Stimulated activated CD8-positive, alpha-beta memory T cell treated with anti-CD3 and anti-CD28 coated beads, Interleukin-12 subunit alpha, Interleukin-12 subunit beta, amount 100 ng/mL, for 1 hour (primary cell): ENCODE measurements at places on chromosomes 6 and 20.
A peak's percentile ranks its signal among the peaks of the same experiment; 100 is the strongest.

- DNase-seq, result no peak
Measured at GRCh38 chr20:35952480-35953386, 1.6 kb downstream of the SCAND1 start.

GRCh38 chr6:22466665-22467245 lies 102.6 kb upstream of the HDGFL1 start:
- DNase-seq, result no peak

GRCh38 chr6:102114402-102114801 lies 720.9 kb downstream of the GRIK2 start:
- no peak for DNase-seq

GRCh38 chr6:117547688-117548621 lies 54.4 kb downstream of the GOPC start:
- DNase-seq, result peak; percentile 6

DNA sequence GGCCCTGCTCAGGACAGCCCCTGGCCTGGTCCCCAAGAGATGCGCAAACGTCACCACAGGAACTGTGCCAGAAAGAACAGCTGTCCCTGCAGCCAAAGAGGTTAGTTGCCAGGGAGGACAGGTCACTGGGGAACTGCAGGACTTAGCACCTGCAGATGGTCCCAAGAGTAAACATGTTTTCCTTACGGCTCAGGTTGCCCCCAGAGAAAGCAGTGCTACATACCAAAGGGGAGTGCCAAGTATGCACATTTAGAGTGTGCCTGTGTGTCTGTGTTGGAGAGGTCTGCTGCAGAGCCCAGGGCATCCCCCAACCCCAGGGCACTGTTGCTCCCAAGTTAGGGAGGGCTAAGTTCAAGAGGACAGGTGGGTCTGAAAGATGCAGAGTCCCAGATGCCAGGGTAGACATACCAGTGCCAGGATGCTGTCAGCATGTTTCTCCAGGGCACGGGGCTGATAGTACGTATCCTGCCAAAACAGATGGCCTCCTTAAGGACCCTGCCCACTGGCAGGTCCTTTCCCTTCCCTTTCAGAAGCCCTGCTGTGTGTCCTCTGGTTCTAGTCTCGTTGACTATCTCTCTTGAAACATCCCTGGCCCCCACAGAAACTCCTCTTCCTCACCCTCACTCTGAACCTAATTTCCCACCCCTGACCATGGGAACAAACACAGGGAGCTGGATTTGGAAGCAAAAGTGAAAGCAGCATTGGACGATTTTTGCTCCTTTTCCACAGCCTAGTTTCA lies 1.3 kb downstream of the ABHD16A start:
- no peak for DNase-seq

GRCh38 chr6:137723273-137724017 lies 143.6 kb upstream of the TNFAIP3 start:
- no peak for DNase-seq

GRCh38 chr6:134152767-134153485 lies 100.5 kb upstream of the SLC2A12 start:
- no peak for DNase-seq

DNA sequence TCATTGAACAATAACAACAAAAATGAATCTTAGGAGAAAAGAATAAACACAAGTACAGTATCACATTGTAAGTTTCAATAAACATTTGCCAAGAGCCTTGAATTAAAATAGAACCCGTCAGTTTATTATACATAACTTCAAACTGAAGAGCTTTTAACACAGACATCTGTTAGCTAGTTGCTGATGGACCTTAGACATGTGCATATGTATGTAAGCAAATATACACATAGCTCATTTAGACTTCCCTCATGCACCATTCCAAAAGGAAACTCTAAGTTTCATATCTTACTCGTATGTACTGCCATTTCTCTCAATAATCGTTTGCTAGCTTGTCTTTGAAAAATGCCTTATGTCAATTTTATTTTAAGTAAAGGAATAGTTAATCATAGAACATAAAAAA lies 235.0 kb downstream of the TENT5A start:
- DNase-seq, result no peak

DNA sequence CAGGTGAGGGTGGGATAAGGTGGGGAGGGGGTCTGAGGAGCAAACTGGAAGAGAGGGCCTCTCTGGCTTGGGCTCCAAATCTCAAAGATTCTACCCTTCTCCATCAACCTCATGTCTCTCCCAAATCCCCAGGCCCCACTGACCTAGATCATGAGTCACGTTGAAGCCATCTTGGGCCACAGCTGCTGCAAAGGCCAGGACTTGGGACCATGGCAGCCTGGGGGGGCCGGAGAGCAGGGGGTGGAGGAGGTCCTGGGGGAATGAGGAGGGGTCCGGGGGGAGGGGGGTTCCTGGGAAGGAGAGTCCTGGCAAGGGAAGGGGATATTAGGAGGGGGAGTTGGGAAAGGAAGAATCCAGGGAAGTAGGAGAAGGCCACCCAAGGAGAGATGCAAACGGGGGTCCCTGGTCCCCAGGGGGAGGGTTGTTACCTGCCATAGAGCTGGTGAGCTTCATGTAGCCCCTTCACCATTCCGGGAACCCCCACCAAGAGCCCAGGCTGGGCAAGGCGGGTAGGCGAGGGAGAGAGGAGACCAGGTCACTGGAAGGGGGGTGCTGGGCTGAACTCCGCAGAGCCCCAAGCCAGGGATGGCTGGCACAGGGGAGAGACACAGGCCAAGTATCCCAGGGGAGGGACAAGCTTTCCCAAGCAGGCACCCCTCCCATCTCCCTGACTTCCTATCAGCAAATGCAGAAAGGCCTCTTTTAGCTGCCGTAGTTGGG lies 12.7 kb downstream of the GGT7 start:
- DNase-seq, result no peak

- no peak for DNase-seq
Measured at GRCh38 chr20:15654208-15654649, 919.0 kb downstream of the KIF16B start.

- no peak for DNase-seq
Measured at GRCh38 chr20:19973961-19974629, 43.1 kb upstream of the NAA20 start.

- no peak for DNase-seq
Measured at GRCh38 chr6:34324738-34325444, 67.6 kb downstream of the NUDT3 start.

DNA sequence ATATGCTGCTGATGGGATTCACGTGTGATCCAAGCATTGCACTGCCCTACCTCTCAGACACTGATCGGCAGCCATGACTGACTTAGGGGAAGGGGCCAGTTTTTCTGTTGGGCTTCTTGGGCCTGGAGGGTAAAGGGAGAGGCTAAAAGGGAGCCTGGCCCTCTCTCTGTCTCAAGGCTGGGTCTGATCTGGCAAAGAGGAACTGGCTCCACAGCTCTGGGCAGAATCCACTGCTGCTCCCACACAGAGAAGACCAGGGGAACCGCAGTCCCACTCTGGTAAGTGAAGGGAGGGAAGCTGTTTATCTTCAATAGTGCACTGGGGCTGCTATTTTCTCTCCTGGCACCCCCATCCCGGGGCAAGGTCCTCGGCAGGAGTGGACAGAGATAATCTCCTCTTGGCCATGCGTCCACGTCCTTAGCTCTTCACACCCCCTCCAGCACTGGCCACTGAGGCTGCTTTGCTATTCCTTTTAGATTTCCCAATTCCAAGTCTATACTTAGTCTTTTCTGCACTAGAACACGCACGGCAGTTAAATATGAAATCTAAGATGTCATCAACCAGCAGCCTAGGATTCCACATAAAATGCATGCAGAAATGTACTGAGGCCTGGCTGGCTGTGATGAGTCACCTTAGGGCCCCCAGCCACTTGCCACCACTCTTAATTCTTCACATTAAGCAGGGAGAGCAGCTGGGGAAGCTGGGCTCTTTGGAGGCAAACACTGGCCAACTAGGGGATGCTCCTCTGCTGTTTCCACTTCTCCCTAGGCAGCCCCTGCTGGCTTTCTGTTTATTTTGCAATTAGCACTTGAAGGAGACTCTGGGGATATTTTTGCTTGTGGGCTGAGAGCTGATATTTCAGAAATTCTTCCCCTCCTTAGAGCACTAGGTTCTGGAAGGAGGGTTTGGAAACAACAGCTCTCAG lies 87.8 kb upstream of the ARMC2 start:
- DNase-seq, result no peak

GRCh38 chr6:101818051-101818450 lies 424.5 kb downstream of the GRIK2 start:
- DNase-seq, result no peak

DNA sequence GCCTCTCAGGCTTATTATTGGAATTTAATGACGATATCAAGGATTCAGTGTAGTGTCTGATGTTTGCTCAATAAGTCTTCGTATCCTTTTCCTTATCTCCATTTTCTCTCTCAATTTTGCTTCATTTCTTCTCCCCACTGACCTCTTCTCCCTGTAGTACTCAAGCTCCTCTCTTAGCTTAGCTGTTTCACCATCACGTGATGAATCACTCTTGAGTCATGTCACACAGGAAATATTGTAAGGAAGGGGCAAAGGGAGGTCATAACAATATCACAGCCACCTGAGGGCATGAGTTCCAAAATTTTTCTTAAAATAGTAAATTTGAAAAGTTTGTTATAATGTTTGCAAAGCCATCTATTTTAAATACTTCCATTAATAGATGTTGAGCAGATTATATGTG lies 392.2 kb upstream of the MARCKS start:
- no peak for DNase-seq

- DNase-seq, result no peak
Measured at GRCh38 chr6:80234401-80234800, 127.9 kb downstream of the BCKDHB start.

GRCh38 chr6:146269482-146269881 lies 240.6 kb downstream of the GRM1 start:
- no peak for DNase-seq

DNA sequence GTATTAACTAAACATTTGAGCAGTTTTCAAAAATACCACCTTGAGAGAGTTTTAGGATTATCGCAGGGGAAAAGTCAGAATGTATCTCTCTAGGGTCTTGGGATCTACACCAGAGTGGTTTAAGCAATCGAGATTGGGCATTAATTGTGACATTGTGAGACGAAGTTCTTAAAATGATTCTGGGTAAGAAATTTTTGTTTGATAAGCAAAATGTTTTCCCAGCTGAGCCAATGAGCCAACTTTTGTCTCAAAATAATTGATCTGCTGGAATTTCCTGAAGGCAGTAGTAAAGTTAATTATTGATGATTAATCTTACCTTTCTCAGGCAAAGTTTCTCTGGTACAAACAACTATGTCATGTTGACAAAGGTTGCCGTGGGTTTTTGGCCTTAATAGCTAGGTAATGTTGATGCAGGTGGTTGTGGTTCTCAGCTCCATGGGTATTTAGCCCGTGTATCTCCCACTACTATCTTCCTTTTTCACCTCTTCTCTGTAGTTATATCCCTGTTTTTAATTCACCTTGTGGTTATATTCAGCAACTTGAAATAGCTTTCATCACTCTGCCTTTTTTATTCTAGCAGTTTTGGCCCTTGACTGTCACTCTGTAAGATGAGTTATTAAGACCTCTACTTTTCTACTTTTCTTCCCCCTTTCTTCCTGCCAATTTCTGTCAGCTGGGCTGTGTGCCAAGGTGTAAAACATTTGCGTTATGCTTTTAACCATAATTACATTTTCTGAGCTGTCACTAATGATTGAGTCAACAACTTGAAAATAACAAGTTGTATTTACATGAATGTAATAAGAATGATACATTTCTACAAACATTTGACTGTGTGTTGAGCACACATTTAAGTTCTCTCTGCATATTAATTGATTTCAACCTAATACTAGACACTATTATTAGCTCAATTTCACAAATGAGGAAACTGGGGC lies 368.3 kb upstream of the BTBD3 start:
- no peak for DNase-seq

DNA sequence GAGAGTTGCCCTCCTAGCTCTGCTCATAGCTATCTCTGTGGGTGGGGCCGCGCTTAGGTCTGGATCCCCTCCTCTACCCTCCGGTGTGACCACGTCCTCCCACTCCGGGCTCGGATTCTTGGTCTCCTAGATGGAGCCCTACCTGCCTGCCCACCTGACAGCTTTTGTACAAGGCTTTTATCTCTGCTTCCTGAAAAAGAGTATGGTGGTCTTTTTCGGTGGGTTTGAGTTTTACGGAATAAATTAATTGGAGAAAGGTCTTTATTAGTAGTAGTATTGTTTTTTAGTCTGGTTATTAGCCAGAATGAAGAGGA lies 773 bp downstream of the SMAP1 start:
- DNase-seq, result peak; percentile 35

- no peak for DNase-seq
Measured at GRCh38 chr6:2376429-2377355, 131.3 kb upstream of the GMDS start.

DNA sequence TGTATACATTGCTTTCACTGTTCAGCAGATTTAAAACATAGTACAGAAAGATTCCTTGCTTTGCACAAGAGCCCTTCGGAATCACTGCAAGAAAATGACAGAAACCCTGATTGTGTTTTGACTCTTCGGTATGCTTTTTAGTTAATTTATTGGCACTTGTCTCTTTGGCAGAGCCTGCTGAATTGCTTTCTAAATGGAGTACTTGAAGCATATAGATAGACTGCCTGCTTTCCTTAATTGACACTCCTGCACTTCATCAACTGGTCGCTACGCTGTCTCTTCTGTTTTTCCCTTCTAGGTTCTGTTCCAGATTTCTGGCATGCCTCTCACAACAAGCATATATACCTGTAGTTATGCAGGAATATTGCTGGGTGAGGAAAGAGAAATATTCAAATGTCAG lies 22.4 kb upstream of the RBM24 start:
- no peak for DNase-seq

DNA sequence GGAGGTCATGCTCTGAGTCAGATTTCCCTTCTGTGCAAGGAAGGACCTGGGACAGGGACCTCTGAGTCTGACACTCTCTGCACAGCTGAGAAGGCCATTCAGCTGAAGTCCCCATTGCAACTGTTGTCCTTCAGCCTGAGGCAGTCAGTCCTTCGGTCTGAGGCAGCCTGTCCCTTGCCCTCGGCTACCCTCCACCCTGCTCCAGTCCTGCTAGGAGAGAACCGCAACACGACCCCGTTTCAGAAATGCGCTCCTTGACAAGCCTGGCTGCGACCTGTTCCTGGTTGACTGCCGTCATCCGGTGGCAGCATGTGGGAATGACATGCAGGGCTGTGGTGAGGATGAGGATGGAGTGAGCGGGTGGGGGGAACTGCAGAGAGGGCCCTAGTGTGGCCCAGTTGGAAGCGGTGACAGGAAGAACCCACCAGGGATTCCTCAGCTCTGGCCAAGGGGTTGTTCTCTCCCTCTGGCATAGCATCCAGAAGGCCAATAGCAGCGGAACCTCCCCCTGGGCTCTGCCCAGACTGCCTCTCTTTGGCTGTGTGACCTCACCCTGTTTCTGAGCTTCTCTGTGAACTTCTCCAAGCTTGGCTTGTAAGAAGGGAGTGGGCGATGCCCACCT lies 40.3 kb upstream of the ANGPT4 start:
- DNase-seq, result peak; percentile 60

DNA sequence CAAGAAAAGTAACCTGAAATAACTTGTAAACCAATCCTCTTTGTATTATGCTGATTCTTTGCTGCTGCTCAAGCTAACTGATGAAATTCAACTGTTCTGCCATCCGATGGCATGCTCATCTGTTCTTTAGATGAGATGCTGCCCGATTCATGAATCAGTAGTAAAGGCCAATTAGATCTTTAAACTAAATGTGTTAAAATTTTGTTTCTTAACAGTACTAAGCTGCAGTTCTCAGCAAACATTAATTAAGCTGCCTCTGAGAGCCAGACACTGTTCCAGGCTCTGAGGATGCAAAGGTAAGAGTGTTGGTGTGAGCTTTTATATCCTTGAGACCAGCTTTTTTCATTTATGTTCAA lies 77.0 kb upstream of the NT5E start:
- DNase-seq, result no peak
